ENCODE measurements at places on chromosomes 4 and X.

- no peak for ATAC-seq
Measured at GRCh38 chrX:87388381-87388780, 129.2 kb upstream of the KLHL4 start.

DNA sequence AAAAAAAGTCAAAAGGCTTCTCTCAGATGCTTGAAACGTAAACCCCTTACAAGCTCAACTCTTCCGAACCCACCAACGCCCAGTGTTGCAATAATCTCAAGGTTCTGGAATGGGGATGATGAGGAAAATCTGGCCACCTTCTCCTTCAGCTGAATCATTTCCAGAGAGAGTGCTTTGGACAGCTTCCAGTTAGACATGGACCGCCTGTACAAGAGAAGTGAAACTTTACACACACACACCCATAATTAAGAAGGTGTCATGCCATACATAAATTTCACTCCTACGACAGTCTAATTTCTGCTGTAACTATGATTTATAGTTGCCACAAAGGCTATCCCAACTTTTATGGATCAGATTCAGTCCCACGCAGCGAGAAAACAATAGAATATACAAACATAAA lies 72.3 kb downstream of the PRKG2 start:
- no peak for ATAC-seq

- ATAC-seq, result peak; percentile 1
Measured at GRCh38 chrX:15790769-15791290, 546 bp downstream of the ZRSR2 start.

- ATAC-seq, result no peak
Measured at GRCh38 chrX:131239057-131239456, 50.0 kb downstream of the IGSF1 start.

- ATAC-seq, result no peak
Measured at GRCh38 chrX:155766321-155766720, 114.8 kb upstream of the VAMP7 start.

GRCh38 chr4:141021397-141022110 lies 111.7 kb downstream of the RNF150 start:
- no peak for ATAC-seq

DNA sequence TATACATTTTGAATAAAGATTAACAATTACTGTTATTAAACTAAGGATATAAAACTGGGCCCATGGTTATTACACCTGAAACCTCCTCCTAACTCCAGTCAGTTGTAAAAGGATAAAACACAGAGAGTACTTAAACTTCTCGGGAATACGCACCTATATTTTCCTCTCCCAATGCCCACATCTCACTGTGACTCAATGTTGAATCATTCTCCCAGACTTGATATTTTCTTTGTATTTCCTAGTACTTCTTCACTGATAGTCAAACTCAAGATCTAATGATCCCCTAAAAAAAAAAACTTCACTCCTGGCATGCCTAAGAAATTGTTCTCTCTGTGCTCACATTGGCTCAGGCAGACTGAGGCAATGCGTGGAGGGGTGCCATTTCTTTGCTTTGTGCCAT lies 212.5 kb upstream of the DKK2 start:
- ATAC-seq, result no peak

DNA sequence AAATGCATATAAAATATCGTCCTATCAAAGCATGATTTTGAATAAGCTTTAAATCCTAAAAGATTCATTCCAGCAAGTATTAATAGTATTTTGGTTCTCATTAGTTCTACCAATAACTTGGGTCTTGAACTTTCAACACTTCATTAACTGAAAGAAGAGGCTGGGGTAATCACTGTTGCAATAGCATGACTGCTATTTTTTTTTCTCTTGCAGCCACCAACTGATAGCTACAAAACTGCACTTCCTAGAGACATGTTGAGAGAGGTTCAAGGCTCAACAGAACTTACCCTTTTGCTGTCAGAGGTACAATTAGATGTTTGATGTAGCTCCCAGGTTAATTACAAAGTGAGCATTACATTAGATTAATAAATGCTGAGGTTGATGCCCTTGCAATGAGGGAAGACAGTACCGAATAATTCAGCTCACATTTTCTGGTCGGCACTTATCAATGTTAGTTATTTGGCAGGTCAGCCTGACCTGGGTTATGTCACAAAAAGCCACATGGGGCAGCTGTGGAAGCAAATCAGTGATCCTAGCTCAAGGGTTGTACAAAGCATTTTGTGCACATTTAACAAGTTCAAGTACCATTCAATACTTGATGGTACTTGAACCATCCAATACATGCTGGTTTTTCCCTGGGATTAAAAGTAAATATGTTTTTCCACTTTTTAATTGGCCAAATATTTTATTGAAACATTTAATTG lies 29.9 kb upstream of the TET2 start:
- no peak for ATAC-seq

DNA sequence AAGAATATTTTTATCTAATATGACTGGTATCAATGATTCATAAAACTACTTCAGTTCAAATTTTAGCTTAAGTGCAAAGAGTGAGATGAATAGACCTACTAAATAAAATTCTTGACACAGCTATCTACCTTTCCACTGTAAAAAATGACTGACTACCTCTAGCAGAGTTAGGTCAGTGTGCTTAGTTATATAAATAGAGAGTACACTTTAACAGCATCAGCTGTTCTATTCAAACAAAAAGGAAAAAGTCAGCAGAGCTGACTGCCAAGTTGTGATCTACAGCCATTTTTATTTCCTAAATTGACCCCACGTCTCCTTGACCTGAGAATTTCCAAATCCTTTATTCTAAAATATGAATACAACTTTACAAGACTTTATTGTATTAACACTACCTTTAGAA lies 262.4 kb downstream of the CAMK2D start:
- no peak for ATAC-seq

GRCh38 chr4:184613405-184613804 lies 35.8 kb downstream of the CASP3 start:
- ATAC-seq, result no peak

DNA sequence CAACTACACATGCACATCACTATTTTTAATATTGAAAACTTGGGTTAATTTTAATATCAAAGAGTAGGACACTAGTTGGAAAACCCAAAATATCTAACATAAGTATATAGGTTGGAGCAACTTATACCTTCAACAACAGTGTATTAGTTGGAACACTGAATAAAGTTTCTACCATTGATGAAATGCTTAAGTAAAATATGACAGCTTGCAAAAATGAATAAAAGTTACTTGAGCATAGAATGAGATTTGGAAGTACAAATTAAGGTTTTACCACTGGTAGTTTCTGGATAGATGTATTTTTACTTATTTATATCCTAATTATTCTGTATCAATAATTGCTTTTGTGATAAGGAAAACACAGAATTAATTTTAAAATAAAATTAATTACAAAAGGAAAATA lies 1079.6 kb downstream of the ADGRL3 start:
- no peak for ATAC-seq

DNA sequence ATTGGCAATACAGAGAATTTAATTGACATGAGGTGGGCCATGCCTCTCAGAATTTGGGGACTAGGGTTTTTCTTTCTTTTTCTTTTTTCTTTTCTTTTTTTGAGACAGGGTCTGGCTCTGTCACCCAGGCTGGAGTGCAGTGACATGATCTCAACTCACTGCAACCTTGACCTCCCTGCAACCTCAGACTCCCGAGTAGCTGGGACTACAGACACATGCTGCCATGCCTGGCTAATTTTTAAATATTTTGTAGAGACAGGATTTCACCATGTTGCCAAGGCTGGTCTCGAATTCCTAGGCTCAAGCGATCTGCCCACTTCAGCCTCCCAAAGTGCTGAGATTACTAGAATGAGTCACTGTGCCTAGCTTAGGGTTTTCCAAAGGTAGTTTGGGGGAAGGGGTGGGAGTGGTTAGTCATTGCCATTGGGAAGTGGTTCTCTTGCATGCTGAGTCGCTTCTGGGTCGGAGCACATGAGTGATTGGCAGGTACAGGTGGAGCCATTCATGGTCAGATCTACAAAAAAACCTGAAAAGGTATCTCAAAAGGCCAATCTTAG lies 54.5 kb downstream of the MID2 start:
- no peak for ATAC-seq

- no peak for ATAC-seq
Measured at GRCh38 chr4:306551-306961, 1.3 kb upstream of the ZNF732 start.

DNA sequence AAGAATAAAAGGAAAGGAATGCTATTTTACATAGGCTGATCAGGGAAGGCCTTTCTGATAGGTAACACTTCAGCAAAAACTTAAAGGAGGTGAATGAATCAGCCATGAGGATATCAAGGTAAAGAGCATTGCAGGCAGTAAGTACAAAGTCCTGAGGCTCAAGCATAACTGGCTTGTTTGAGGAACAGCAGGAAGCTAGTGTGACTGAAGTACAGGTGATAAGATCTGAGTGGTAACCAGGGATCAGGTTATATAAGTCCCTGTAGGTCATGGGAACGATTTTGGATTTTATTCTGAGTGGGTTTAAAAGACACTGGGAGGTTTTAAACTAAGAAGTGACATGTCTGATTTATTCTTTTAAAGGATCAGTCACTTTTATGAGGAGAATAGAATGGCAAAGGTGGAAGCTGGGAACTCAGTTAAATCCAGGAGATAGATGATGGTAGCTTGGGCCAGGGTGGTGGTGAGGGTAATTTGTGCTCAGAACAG lies 47.1 kb upstream of the THOC2 start:
- no peak for ATAC-seq

DNA sequence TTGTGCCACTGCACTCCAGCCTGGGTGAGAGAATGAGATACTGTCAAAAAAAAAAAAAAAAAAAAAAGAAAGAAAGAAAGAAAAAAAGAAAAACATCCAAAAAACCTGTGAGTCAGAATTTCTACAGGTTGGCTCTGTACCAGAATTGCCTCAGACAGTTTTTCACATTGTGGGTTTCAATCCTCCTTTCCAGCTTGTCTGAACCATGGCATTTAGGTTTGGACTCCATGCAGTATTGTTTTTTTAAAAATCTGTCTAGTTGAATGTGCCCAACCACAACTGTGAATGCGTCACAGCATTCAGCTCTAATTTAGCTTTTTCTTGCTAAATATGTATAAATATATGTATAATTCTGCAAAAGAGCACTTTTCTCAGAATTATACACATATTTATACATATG lies 31.4 kb upstream of the ARSH start:
- ATAC-seq, result no peak

- no peak for ATAC-seq
Measured at GRCh38 chr4:893276-893994, 38.7 kb downstream of the GAK start.

- no peak for ATAC-seq
Measured at GRCh38 chr4:138348055-138348454, 105.9 kb upstream of the SLC7A11 start.

DNA sequence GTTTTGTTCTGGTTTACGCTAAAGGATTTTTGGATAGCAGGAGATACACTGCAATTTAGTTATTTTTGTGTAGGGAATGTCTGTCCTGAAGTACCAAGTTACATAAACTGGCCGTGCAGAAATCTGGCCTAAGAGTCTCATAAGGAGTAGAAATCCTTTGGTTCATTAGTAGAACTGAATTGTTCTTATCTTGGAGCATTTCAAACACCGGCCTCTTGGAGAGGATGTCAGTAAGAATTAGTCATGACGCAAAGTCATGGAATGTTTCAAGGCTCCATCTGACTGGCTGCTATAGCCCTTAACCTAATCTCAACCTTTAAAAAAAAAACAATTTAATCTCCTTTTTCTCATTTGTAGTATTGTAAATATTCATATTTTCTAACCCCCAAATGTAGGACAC lies 15.2 kb downstream of the PDLIM3 start:
- no peak for ATAC-seq

- no peak for ATAC-seq
Measured at GRCh38 chr4:27886120-27886519, 1025.5 kb downstream of the STIM2 start.
